Thymus (tissue), 14 donors: ENCODE measurements at places on chromosomes 5 and 9.

- DNase-seq, result no peak
Observed at GRCh38 chr9:3074247-3074646, 230.4 kb upstream of the PUM3 start.

GRCh38 chr9:5957166-5957565, 58.3 kb downstream of the RANBP6 start:
- DNase-seq, result no peak

- no peak for DNase-seq
Observed at GRCh38 chr5:32170303-32171151, 3.6 kb downstream of the GOLPH3 start.

DNA sequence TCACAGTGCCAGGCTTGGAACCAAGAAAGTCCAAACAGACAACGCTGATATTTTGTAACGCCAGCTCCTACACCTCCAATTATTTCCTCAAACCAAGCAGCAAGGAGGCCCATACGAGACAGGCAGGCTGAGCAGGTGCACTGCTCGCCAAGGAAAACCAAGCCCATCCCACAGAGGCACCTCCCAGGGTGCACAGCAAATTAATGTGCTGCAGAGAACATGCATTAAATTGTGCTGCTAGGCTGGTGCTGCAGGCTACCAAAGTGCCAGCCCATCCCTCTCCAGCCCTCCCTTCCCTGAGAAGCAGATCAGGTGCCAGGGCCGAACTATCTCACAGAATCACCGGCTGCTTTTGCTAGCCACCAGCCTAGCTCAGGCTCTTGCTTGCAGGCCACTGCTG, 137.8 kb downstream of the PAX5 start:
- DNase-seq, result no peak

DNA sequence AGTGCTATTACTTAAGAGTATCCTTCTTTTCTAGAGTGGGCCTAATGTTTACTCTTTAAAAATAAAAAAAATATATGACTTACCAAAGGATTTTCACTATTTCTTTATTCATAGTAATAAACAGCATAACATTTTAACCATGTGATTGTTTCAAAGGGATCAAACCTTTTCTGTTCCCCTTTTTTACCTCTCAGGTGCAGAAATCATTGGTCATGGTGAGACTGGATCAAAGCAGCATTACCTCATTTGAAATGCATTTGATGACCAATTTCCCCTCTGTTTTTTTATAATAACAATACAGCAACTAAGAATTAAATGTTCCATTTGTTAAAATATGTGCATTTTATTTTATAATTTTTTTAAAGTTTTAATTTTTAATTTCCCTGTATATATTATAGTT, 598.0 kb upstream of the RGMB start:
- DNase-seq, result no peak

DNA sequence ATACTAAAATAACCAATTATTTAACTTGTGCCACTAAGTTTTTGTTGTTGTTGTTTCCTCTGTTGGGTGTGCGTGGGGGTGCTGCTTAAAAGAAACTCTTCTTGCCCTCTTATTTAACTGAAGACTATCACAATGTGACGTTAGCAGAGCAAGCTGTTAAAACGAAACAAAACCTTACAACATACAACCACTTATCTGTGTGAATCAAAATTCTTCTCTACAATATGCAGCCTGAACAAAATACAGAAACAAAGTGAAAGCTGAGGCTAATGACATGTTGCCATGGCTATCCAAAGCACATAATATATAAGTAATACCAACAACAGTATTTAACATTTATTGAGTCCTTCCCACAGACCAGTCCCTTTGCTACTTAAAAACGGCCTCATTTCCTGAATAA, 291.0 kb downstream of the FBXL17 start:
- DNase-seq, result no peak

GRCh38 chr9:131735238-131736128, 4.4 kb downstream of the RAPGEF1 start:
- no peak for DNase-seq

GRCh38 chr5:134053840-134054338, 49.1 kb upstream of the VDAC1 start:
- no peak for DNase-seq

- no peak for DNase-seq
Observed at GRCh38 chr5:52956014-52956413, 33.1 kb upstream of the ITGA2 start.

GRCh38 chr9:78278801-78279200, 18.1 kb upstream of the PSAT1 start:
- no peak for DNase-seq
